ENCODE measurements at places on chromosomes 5 and 9. TPM values are rescaled to one million over a fixed set of nuclear protein-coding genes. Genes with fewer than 3 reads are reported as not detected.

The FAM221B gene
- total RNA-seq = 0.06 TPM

The PARP8 gene
- 20.3 TPM for total RNA-seq

The GFI1B gene
- total RNA-seq = 0.50 TPM

The RPL37 gene
- 480 TPM for total RNA-seq

The POLR3G gene
- 6.1 TPM for total RNA-seq

The SIL1 gene
- 53.7 TPM for total RNA-seq

The ROPN1L gene
- 10.2 TPM for total RNA-seq

The TJP2 gene
- total RNA-seq = 94.3 TPM

The ELAVL2 gene
- total RNA-seq = 188 TPM

The DNAH5 gene
- 2.6 TPM for total RNA-seq

The IFNK gene
- not detected for total RNA-seq

The NUDT2 gene
- 22.2 TPM for total RNA-seq

The LTC4S gene
- total RNA-seq = 6.2 TPM

All from spinal cord (tissue), 10 donors.